ENCODE measurements at places on chromosomes 2 and 18. TPM values are rescaled to one million over a fixed set of nuclear protein-coding genes. Genes with fewer than 3 reads are reported as not detected.

The KCNJ13 gene
- total RNA-seq, result 0.60 TPM

The ONECUT2 gene
- total RNA-seq, result 0.03 TPM

The ARHGAP28 gene
- total RNA-seq, result 16.0 TPM

The KRTCAP3 gene
- total RNA-seq, result 52.9 TPM

The DSC3 gene
- total RNA-seq, result 5.7 TPM

The NABP1 gene
- 40.8 TPM for total RNA-seq

The KCNF1 gene
- total RNA-seq, result 0.60 TPM

The SERPINB12 gene
- not detected for total RNA-seq

DNA sequence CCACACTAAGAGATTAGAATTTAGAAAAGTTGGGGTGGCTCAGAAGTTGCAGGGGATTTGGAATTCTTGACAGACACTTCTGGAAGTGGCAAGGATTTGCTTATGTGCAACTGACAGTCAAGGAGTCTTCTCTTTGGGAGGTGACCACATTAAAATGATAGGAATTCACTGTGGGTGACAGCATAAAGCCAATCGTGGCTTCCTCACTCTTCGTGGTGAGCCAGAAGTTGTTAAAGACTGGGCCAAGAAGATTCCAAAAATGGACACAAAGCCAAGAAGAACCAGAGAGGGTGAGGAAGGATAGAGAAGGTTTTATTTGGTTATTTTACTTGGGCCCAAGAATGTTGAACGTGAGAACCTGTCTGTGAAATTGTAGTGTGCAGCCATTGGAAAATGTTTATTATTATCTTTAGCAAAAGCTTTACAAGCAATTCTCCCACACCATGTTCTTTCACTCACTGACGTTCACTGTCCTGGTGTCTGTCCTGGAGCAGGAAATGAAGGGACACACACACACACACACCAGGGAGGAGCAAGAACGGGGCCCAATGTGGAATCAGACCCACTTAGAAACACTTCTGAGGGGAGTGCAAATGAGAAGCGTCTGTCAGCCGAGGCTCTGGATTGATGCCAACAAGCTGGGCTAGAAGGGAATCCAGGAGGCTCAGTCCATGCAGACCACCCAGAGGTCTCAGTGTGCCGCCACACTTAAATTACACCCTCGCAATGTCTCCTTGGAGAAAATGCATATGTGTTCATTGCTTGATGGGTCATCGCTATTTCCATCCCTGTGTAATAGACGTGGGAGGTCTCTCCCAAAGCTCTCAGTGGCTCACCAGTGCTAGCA is 37.2 kb downstream of the STEAP3 start:
- DNase-seq, result no peak

DNA sequence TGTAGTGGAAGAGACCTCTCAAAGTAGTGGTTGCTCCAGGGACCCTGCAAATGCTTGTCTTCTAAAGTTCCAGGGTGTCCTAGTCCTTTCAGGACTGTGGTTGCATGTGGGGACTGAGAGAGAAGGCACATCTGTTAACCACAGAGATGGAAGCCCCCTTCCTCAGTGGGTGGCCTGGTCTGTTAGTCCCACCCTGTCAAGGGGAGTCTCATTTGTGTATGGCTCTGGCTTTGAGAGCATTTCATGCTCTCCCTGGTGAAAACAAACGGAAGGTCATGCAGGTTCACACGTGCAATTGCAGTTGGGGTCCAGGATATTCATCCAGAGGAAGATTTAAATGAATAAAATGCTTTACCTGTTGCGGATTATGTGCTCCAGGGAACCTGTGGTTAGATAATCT is 219.6 kb downstream of the PRKCE start:
- DNase-seq, result no peak

- DNase-seq, result no peak
These were observed 11.8 kb downstream of the DSC3 start for GRCh38 chr18:31030574-31031278.

- no peak for DNase-seq
These were observed 519.6 kb upstream of the LINC00305 start for GRCh38 chr18:64668461-64668962.

DNA sequence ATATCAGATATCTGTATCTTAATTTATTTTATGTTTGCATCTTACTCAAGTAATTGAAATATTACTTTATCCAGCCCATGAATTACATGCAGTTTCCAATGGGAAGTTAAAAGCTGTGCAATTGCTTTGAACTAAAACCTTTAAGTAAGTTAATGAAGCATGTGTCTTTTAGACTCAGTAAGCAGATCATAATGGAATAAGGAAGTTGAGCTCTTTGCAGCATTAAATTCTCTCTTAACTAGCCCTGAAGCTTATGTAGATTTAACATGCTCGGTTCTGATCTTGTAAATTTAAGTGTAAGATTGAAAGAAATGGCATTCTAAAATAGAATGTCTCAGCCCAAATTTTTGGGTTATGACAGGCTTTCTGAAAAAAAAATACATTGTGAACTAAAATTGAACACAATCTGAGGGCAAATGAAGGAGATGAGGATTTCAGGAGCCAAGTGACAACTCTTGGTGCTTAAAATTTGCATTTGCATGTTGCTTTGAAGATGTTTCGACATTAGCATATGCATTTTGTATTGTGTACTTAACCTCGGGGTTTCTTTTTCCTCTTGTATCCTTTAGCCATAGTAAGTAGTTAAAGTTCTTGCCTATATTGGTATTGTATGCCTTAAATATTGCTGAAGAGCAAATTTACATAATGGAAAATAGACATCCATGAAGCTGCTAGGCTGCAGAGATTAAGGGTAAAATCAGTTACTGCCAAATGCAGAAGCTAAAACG is 297.8 kb upstream of the KCNJ3 start:
- DNase-seq, result no peak

- no peak for DNase-seq
These were observed 385.4 kb upstream of the TMEFF2 start for GRCh38 chr2:192579965-192580700.

DNA sequence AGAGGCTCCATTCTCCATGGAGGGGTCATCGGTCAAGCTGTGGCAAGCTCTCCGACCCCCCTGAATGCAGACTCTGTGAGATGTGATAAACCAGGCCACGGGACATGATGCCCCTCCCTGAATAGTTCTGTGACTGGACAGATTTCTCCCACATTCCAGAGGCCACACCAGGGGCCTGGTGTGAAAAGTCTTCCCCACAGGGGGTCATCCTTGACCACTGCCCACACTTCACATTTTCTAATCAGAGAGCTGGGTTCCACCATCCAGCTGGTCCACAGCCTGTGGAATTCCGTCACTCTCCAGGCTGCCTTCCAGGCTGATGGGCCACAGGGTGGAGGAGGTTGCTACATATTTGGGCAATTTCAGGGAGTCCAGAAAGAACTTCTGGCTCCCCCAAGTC is 51.3 kb upstream of the CYRIA start:
- DNase-seq, result no peak

DNA sequence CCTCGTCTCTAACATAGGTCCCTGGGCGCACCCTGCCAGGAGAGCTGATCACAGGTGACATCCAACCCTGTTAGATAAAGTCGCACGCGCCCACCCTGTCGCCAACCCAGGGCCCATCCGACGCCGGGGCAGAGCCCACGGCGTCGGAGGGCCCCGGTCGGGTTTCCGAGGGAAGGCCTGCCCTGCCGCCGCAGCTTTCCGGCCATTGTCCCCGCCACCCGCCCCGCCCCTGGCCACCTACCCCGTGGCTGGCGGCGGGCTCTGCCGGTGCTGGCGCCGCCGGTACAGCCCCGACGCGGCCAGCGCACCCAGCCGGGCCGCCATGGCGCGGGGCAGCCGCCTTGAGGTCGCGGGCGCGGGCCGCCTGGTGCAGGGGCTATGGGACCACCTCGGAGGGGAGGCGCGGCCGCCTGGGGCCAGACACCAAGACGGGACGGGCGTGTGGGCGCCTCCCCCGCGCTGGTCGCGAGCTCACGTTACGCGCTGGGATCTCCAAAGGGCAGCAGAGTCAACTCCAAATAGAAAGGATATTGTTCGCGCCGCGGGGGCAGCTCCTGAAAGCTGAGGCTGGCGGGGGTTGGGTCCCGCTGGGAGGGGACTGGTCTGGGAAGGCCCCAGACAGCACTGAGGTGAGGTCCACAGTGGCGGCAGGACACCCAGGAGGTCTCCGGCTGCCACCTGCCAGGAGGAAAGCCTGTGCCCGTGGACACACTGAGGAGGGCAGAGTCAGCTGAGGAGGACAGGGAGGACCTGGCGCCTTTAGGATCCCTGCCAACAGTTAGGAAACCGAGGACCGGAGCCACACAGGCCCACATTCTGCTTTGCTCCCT is 11.1 kb downstream of the LIMS2 start:
- DNase-seq, result no peak

DNA sequence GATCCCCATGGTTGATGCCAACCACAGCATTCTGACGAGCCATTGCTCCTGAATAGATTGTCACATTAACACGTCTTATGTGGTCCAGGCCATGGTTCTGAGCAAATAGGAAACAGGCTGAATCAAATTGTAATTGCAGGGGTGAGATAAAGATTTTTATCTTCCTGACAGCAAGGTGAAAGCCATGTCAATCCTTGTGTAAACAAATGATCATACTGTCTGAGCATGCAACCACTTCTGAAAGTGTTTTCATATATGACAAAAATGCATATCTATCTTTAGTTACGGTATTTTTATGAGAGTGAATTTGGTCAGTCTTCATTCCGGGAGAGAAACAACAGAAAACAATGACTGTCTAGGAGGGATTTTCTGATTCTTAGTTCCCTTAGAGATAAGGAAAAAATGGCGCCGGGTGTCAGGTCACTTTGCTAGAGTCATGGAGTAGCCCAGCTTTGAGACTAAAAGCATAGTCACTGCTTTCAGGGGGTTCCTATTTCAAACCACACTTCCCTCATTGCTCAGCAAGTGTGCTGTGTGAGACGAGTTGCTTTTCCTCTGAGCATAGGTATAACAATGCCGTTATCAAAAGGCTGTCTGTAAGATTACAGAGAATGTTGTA is 958.9 kb downstream of the DCDC2C start:
- DNase-seq, result no peak

GRCh38 chr2:202608142-202608852 is 26.5 kb upstream of the FAM117B start:
- DNase-seq, result no peak

DNA sequence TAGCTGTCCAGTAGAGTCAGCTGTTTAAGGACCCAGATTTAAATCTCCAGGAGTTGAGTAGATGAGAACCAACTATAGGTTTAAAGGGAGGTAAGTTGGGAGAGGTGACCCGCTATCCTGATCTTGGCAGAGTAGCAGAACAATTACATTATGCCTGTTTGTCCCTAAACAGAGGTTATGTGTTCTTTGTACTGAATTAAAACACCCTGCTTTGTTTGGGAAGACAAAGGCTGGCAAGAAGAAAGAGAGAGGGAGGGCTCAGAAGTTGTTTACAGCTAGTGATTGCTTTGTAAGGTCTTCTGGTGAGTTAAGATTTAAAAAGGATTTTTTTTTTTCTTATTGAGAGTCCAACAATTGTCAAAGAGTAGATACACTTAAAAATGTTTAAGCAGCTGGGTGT is 37.3 kb downstream of the USP14 start:
- no peak for DNase-seq

DNA sequence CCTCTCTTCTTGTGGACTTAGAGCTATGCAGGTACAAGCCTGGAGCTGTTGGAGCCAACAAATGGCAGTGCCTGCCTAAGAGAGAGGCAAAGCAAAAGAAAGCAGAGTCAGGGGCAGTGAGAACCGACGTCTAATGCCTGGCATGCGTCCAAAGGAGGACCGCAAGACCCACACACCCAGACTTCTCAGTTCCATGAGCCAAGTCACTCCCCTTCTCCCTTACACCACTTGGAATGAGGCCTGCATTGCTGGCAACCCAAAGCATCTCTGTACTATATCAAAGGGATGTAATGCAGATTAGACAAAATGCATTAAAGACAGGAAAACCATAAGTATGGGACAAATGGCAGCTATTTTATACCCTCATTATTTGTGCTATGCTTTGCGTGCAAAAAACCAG is 49.9 kb upstream of the RNU4ATAC start:
- DNase-seq, result no peak
